ENCODE measurements at places on chromosomes 16 and 17. TPM values are rescaled to one million over a fixed set of nuclear protein-coding genes. Genes with fewer than 3 reads are reported as not detected.

DNA sequence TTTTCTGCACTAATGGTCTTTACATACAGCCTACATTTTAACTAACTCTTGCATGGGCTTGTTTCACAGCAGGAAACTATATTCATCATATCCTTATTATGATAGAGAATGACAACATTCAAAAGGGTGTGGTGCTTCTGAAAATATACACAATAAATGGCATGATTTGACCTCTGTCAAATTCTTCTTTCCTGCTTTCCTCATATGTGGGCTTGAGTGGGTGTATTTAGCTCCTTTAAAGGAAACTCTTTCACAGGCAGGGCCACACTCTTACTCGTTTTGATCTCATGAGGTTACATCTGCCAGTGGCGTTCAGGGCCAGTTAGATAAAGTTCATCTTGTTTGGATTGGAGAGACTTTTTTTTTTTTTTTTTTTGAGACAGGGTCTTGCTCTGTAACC is 6.1 kb downstream of the SLC35G3 start:
- DNase-seq = no peak

DNA sequence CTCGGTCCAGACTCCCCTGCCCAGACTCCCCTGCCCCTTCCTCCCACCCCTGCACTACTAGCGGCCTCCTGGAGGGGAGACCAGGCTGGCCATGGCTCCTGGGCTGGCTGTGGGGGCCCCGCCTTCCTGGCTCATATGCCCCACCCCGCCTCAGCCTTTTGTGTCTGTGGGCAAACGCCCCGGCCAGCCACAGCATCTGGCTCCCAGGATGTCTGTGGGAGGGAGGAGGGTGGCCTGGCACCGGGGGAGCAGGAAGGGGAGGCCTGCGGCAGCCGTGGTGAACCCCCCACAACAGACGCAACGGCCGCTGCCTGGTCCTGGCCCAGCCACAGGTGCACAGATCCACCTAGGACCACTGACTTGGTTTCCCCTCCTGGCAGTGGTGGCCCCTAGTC is 32.9 kb downstream of the BAHCC1 start:
- no peak for DNase-seq

PPP1R27 gene
- not detected for total RNA-seq

DNA sequence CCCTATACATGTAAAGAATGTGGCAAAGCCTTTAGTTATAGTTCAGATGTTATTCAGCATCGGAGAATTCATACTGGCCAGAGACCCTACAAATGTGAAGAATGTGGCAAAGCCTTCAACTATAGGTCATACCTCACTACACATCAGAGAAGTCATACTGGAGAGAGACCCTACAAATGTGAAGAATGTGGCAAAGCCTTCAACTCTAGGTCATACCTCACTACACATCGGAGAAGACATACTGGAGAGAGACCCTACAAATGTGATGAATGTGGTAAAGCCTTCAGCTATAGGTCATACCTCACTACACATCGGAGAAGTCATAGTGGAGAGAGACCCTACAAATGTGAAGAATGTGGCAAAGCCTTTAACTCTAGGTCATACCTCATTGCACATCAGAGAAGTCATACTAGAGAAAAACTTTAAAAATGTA is 42.5 kb downstream of the ZNF267 start:
- no peak for DNase-seq

All from HT1080 (cell line).